Stimulated activated CD8-positive, alpha-beta memory T cell treated with anti-CD3 and anti-CD28 coated beads, Interleukin-15, amount 100 ng/mL, for 4 hours (primary cell): ENCODE measurements at places on chromosomes 5 and 9.

DNA sequence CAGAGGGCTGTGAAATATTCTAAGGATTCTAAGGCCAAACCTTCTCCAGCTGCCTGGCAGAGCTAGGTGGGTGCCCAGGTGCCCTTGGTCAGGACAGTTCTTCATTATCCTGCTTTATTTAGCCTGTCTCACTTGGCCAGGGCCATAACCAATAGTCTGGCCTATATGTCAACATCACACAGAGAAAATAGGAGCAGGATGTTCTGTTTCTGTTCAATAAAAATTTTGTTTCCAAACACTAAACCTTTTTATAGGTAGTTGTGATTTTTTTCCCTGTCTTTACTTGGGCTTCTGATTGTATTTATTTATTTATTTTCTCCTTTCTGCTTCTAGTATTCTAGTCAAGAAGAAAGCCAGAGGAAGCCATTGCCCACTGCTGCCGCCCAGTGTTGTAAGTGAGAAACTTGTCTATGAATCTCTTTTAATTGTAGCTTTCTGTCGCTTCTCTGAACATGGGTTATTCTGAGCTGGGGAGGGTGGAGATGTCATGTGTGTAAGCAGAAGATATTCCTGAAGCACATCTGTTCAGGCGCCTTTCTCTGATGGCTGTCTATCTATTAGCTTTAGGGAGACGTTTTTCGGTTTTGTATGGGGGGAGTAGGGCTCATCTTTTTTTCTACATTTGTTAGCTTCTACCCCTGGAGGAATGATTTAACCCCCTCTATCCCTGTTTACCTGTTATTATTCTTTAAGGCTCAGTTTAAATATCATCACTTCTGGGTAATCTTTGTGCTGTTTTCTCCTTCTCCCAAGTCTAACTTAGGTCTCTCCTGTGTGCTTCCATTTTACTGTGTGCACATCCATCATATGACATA, 97.1 kb downstream of the UNC13B start:
- DNase-seq, result peak; percentile 5

GRCh38 chr9:124805186-124805585, 28.3 kb downstream of the OLFML2A start:
- DNase-seq, result no peak

- no peak for DNase-seq
Measured at GRCh38 chr5:177588413-177588909, 3.5 kb upstream of the TMED9 start.

DNA sequence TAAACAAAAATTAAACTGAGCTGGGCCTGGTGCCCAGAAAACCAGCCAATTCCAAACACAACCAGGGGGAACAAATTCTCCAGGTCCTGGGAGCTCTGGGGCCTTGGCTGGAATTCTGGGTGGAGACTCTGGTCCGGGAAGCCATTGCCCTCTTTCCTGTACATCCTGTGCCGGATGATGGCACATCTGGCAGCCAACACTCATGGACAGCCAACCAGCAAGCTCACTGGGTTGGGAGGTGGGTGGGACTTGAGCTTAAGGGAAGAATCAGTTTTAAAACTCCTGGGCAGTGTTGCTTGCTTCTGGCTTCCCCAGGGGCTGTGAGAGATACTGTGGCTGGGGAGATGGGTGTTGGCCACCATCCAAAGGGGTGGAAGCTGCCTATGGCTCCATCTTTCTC, 56.1 kb downstream of the PCDH1 start:
- no peak for DNase-seq

DNA sequence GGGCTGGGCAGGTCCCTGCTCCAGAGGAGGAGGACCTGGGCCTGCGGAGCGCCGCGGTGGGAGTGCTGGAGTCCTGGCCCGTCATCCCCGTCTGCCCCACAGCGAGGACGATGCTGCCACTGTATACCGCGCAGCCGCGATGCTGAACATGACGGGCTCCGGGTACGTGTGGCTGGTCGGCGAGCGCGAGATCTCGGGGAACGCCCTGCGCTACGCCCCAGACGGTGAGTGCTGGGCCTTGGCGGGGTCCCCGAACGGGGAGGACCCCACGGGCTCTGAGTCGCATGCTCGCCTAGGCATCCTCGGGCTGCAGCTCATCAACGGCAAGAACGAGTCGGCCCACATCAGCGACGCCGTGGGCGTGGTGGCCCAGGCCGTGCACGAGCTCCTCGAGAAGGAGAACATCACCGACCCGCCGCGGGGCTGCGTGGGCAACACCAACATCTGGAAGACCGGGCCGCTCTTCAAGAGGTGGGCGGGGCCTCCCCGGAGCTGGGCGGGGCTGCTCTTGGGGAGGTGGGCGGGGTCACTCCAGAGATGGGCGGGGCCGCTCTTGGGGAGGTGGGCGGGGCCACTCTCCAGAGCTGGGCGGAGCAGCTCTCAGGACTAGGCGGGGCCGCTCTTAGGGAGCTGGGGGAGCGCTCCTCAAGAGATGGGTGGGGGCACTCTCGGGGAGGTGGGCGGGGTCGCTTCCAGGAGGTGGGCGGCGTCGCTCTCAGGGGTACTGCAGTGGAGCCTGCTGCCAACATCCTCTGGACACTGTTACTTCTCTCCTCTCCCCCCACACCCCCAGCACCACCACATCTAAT, 13.1 kb downstream of the LRRC26 start:
- DNase-seq, result peak; percentile 44

DNA sequence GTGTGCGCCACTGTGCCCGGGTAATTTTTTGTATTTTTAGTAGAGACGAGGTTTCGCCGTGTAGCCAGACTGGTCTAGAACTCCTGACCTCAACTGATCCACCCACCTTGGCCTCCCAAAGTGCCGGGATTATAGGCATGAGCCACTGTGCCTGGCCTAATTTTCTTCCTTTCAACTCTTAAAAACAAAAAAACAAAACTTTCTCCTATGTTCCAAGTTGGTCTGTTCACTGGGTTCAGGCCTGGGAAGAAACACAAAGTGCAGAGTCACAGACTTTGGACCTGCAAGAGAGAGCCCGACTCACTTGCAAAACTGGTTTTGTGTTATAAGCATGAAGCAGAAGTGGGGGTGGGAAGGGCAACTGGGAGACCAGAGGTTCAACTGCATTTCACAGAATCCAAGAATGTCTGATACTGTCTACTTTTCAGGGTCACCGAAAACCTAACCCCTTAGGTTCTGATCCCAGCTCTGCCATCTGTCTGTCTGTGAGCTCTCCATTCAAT, 5.2 kb upstream of the HDHD3 start:
- DNase-seq, result no peak

DNA sequence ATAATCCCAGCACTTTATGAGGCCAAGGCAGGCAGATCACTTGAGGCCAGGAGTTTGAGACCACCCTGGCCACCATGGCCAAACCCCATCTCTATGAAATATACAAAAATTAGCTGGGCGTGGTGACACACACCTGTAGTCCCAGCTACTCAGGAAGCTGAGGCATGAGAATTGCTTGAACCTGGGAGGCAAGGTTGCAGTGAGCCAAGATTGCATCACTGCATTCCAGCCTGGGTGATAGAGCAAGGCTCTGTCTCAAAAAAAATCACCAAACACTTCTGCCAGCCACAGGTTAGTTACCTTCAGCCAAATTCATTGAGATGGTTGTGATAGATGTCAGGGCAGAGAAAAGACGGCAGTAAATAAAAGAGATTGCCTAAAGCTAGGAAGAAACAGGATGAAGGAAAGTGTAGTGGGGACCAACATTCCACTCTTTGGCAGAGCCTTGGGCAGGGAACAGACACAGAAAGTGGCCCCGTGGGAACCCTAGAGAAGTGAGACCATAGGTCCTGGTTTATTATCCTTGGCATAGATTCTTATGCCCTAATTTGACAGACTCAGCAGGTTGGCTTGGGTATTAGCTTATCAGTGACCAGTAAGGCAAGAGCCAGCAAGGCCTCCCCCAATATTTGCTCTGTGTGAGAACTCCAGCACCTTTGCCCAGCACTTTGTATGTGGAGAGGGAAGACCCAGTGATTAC, 5.5 kb upstream of the CEP120 start:
- no peak for DNase-seq

GRCh38 chr5:169649486-169649885, 12.4 kb downstream of the DOCK2 start:
- no peak for DNase-seq

DNA sequence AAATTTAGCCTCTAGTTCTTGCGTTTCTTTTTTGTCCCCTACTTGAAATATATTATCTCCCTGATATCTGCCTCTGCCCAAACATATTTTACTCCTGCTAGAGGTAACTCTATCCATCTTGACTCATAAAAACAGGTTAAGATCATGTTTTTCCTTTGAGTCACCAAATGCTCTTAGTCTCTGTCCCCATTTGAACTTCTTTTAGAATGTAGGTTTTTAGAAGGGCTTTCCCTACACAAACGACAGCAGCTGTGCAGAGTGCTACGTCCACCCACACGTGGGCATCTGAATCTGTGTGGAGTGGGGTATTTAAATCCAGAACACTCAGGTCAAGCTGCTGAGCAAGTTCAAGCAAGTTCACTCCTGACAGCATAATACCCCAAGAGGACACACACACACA, 2.2 kb downstream of the HSD17B3 start:
- DNase-seq, result no peak

DNA sequence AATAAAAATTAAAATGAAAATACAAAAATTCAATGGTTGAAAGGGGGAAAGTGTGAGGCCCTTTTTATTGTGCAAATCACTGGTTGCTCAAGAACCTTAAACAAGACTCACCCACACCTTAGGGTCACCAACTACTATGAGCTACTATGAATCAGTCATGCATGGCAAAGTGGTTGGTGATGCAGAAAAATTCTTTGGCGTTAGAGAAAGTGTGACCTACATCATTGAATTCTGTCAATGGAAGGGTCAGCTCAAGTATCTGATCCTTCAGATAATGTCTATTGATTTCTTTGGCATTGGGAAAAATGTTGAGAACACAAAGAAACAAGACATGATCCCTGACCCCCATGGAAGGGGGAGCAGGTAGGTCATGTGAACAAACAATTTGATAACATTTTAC, 149.7 kb upstream of the ADCY2 start:
- DNase-seq, result no peak

DNA sequence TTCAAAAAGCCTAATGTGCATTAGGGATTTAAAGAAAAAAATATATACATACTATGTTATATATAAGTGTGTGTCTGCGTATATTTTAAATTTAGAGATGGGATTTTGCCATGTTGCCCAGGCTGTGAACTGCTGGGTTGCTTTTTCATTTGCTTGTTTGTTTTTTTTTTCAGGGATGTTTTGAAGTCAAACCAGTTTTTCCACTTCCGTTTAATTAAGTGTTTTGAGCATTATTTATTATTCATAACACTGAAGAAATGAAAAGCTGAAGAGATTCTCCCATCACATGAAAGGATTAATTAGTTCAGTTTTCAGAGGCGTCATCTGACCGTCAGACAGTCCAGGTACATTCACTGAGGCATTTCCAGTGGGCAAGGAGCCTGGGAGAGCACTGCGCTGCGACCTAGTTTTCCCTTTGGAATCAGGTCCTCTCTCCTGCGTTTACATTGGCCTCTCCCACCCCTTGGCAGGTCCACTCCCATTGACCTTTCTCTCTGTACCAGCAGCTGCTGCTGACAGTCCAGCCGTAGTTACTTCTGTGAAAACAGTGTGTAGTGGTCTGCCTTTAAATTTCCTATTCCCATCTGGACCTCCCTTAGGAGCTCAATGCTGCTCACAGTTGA, 26.0 kb downstream of the ARRDC3 start:
- DNase-seq, result no peak

- no peak for DNase-seq
Measured at GRCh38 chr5:131316026-131316425, 52.2 kb downstream of the CDC42SE2 start.

DNA sequence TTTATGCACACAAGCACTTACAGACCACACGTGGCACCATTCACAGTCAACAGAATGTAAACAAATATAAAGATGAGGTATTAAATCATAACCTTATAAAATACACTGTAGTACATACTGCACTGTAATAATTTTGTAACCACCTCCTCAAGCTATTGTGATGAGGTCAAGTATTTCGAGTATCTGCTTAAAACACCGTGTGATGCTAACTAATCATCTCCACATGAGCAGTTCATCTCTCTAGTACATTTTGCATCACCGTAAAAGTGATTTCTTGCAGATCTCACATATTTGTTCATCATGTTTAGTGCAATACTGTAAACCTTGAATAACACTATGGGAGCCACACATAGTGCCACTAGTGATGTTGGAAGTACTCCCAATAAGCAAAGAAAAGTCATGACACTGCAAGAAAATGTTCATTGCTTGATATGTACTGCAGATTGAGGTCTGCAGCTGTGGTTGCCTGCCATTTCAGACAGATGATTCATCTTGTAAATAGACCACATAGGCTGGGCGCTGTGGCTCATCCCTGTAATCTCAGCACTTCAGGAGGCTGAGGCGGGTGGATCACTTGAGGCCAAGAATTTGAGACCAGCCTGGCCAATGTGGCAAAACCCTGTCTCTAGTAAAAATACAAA, 44.3 kb downstream of the FOXB2 start:
- DNase-seq, result no peak

DNA sequence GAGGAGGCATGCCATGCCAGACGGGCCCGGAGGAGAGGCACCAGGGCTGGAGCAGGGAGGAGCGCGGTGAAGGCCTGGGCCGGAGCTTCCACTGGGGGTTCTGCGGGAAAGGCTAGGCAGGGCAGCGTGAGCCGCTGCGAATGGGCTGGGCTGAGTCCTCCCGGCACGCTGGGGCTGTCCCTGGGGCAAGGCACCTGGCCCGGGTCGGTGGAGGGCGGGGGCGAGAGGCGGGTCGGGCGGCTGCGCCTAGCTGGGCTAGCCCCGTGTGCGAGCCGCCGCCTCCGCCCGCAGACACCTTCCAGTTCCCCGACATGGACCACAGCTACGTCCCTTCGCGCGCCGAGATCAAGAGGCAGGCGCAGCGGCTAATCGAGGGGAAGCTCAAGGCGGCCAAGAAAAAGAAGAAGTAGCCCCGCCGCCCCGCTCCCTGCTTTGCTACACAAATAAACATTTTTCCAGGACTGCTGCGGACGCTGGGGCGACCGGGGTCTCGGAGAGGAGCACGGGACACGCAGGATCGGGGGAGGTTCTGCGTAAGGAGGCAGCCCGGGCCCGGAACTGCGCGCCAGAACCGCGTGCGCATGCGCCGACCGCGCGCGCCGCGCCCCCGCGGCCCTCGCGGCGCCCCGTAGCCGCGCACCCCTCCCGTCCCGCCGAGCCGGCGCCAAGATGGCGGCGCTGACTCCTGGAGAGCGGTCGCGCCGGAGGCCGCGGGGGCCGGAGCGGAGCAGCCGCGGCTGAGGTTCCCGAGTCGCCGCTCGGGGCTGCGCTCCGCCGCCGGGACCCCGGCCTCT, at the start of gene RABL6:
Gene RABL6, plus strand, starts transcription at position 668 of the 794 bp plus-strand sequence. CDS start 249 bp downstream, outside the sequence.
- DNase-seq, result peak; percentile 74
